Right atrium auricular region (tissue), 2 donors: ENCODE measurements at places on chromosomes 5 and 9.

DNA sequence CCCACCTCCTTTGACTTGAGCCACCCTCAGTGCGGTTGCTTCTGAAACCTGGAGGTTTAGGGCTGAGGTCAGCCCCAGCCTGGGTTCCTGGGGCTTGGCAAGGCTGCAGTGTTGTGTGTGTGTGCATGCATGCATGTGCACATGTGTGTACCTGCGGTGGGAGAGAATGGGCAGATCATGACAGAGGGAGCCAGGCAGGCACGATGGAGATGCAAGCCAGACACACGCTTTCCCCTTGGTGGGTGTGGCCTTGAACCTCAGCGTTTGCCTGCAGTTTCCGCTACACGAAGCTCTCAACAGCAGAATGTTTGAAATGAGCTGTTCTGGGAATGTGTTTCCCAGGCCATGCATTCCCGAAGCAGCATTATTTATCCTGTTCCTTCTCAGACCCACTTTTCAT is 65.9 kb upstream of the RAPGEF1 start:
- DNase-seq, result no peak

DNA sequence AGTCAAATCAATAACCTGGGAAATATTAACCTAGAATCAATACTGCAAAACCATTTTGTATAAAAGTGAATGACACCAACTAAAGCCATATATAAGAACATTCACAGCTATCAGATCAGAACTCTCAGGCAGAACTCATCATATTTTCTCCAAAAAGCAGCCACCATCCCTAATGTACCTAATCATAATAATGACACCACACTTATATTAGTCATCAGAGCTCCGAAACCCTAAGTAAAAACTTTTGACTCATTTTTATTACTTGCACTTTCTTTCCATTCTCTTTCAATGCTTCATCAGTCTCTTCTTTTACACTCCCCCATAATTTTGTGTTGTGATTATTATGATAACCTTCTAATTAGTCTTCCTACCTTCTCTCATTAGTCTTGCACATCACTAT is 45.3 kb downstream of the INSL6 start:
- DNase-seq, result no peak

DNA sequence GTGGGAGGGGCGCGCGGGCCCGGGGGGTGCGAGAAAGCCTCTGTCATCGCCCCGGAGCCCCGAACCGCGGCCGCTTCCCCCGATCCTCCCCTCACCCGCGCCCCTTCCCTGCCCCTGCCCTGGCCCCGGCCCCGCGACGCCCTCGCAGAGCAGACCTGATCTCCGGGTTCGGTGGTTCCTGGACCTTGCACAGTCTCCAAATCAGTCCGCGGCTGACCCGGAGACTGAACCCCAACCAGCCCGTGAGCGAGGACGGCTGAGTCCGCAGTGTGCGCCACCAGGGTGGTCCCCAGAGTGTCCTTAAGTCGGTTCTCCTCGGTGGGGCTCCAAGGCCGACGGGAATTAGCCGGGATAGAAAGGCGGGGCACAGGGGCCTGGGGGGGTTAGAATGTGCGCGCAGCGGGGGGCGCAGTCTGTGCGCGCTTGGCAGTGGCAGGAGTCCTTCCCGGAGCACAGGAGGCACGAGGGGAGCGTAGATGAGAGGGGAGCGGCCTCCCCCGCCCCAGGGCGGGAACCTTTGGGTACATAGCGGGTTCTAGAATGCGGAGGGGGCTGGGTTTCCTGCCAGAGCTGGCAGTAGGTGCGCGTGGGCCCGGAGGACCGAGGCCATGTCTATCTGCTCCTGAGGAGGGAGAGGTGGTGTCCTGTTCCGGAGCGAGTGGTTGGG is 779 bp downstream of the PKN3 start:
- DNase-seq, result no peak

DNA sequence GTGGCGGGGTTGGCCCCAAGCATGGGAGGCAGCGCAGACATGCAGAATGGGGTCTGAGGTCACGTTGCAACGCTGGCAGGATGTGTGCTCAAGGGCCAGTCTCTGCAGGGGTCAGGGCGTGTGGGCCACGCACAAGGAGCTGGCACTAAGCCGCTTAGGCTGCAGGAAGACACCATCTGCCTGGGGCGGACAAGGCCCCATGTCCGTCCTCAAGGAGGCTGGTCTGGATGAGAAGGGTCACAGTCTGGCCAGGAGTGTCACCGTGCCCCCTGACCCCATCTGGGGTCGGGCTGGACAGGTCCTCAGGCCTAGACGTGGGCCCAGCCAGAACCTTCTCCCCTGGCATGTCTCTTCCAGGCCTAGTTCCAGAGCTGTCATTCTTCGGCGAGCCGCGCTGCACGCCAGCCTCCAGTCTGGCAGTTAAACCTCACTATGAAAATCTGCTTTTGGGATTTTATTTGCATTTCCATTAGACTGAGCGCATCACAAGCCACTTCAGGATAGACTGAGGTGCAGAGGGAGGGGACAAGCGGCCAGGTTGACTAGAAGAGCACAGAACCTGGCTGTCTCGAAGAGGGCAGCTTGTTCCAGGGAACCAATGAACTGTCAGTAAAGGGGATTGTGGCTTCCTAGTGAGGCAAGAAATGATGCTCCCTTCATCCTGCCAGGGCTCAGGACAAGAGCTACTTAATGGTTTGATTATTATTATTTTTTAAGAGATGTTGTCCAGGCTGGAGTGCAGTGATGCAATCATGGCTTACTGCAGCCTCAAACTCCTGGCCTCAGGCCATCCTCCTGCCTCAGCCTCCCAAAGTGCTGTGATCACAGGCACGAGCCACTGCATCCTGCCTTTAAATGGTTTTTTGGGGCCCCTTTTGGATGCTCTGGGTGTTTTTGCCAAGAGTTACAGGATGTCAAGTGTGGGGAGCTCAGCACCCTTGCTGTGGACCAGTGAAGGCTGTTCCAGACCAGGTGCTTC is 4.3 kb downstream of the BRD3OS start:
- no peak for DNase-seq

GRCh38 chr9:119005162-119005561 is 364.1 kb downstream of the BRINP1 start:
- DNase-seq, result no peak

- DNase-seq, result no peak
These were observed 41.7 kb upstream of the MATR3 start for GRCh38 chr5:139251695-139252288.

DNA sequence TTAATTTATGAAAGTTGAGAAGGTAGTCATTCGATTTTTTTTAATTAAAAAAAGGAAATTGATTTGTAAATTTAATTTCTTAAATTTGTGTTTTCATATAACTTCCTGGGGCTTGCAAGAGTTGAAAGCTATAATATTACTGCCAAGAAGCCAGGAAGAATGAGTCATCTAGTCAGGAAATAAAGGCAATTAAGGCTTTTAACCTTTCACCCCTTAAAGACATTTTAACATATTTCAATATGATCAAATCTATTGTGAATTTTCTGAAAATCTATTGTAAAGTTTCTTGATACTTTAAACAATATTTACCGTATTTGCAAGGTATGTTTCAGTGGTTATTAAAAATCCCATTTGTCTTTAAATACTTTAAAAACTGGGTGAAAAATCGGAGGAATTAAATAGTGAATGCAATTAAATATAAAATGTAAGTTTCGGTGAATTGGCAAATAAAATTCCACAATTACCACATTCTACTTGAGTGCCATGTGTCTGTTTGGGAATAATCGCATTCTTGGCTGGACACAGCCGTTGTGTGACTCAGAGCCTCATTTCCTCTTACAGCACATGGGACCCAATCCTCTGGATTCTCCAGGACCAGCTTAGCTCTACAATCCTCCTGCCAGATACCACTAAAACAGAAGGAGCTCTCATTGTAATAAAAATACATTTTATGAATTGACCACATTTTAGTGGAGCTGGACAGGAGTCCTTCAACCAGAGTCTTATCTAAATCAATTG is 310.7 kb downstream of the HCN1 start:
- DNase-seq, result no peak

- DNase-seq, result no peak
These were observed 279.6 kb downstream of the ARRDC3 start for GRCh38 chr5:91103353-91104061.

DNA sequence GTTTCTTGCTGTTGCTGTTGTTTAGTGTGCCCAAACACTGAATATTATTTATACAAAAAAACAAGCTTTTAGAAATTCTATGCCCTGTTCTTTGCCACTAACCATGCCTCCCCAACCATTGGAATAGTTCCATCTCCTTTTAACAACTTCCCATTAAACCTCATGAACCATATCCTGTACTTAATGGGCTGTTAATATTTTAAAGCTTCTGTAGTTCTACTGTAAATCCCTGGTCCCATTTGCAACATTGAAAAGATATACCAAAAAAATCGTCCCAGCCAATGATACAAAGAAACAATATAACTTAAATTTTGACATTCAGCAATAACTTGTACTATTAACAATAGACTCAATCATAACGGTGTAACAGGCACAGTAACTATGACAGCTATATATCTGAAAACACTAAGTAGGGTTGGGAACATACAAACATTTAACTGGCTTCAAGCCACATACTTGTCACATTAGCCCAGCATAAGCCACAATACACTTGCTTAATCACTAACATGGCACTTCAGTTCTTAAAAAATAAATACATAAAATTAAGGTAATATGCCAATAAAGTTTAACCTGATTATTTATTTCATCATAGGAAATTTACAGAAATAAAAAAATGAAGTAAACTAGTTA is 86.1 kb downstream of the ADAMTS6 start:
- DNase-seq, result no peak

GRCh38 chr5:145908206-145908960 is 28.0 kb upstream of the SH3RF2 start:
- no peak for DNase-seq

DNA sequence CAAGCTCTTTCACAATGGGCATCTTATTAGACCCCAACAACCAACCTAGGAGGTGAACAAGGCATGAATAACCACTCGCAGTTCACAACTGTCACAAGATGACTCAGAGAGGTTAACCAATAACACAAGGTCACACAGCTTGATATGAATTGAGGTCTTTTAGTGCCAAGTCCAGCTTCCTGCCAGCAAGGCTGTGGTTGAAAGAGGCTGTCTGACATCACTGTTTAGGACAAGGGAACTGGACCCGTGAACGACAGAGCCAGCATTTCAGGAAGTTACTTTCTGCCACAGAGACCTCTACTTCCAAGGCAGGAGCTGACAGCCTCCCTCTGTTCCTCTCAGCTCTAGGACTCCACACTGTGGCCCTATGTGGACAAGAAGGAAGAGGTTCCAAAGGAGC is 53.4 kb upstream of the ALDH1B1 start:
- DNase-seq, result peak; percentile 57

DNA sequence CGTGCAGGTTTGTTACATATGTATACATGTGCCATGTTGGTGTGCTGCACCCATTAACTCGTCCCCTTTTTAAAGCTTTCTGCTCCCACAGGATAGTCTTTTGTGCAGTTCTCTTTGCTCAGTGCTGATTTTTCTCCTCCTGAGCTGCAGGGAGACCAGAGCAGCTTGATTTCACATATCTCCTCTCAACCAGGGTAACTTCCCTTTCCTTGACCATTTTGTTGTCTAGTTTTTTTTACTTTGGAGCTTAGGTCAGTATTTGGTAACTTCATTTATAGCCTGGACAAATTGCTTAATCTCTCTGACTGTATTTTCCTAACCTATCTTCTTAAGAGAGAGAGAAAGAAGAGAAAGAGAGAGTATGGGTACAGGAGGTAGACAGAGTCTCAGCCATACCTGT is 137.1 kb upstream of the ZNF366 start:
- no peak for DNase-seq

GRCh38 chr9:37775216-37775919 is 9.5 kb downstream of the EXOSC3 start:
- no peak for DNase-seq

DNA sequence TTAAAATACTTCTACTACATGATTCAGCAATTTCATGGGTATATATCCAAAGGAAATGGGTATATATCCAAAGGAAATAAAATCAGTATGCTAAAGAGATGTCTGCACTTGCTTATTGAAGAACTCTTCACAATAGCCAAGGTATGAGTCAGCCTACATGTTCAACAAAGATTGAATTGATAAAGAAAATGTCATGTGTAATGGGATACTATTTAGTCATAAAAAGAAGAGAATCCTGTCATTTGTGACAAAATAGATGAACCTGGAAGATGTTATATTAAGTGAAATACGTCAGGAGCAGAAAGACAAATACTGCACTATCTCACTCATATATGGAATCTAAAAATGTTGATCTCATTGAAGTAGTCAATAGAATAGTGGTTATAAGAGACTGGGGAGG is 944.5 kb upstream of the CTNND2 start:
- DNase-seq, result no peak

- DNase-seq, result no peak
These were observed 18.7 kb downstream of the PCDHGC5 start for GRCh38 chr5:141507387-141508091.

GRCh38 chr9:126043681-126044080 is 282.9 kb upstream of the MVB12B start:
- DNase-seq, result no peak

GRCh38 chr9:135252980-135253304 is 165.5 kb downstream of the OLFM1 start:
- DNase-seq, result no peak

GRCh38 chr5:162684145-162684544 is 616.6 kb downstream of the GABRG2 start:
- no peak for DNase-seq

DNA sequence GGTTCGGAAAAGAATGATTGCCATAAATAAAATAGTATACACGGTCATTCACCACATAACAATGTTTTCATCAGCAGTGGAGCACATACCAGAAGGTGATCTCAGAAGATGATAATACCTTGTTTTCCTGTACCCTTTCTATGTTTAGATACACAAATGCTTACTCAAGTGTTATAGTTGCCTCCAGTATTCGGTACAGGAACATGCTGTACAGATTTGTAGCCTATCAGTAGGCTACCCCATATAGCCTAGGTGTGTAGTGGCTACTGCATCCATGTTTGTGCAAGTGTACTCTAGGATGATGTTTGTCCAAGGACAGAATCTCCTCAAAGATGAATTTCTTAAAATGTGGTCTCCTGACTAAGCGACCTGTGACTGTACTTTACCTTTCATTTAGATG is 59.2 kb downstream of the ICE1 start:
- DNase-seq, result no peak

DNA sequence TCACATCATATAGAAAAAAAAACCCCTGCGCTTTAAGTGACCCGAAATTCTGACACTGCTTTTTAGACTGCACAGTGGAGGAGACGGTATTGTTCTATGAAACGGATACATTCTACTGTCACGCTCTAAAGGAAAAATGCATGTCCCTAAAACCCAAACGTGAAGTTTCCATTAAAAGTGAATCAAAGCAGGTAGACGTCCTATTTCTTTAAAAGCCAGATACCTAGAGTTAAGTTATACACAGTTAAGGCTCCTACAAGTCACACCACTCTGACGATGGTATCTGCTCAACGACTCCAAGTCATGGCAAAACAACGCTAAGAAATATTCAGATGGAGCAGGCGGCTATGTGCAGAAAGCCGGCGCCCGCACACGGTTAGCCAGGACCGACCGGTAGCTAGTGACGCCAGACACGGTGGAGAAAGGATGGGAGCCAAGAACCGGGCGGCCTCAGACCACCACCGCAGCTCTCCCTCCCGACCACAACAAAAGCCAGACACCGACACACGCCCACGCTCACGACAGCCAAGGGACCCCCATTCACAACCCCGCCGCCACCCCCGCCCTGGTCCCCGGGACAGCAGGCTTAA is 734 bp downstream of the SKP1 start:
- DNase-seq, result no peak
